H9 (cell line): ENCODE measurements at places on chromosomes 7 and 10. TPM values are rescaled to one million over a fixed set of nuclear protein-coding genes. Genes with fewer than 3 reads are reported as not detected.

- DNase-seq = no peak
- no peak overlapping the region for H3K27ac ChIP-seq
- H3K27me3 ChIP-seq = no peaks in the 10 kb centered on the region
- H3K36me3 ChIP-seq = no peaks in the 10 kb centered on the region
These were observed 9.3 kb downstream of the OSBPL3 start for GRCh38 chr7:24970676-24971075.

The C10orf53 gene
- not detected in 2 replicates for total RNA-seq

- DNase-seq = no peak
- H3K4me3 ChIP-seq = no peak overlapping the region
- H3K36me3 ChIP-seq = no peaks in the 10 kb centered on the region
- no peaks in the 10 kb centered on the region for H3K4me1 ChIP-seq
- H3K27ac ChIP-seq = no peak overlapping the region
- H3K27me3 ChIP-seq = no peaks in the 10 kb centered on the region
These were observed 218.1 kb downstream of the C7orf25 start for GRCh38 chr7:42693722-42694121.

GRCh38 chr7:18243731-18244130 lies 216.1 kb upstream of the PRPS1L1 start:
- no peaks in the 10 kb centered on the region for H3K27me3 ChIP-seq
- H3K27ac ChIP-seq = no peak overlapping the region
- H3K36me3 ChIP-seq = no peaks in the 10 kb centered on the region
- H3K4me3 ChIP-seq = no peak overlapping the region
- no peak for DNase-seq
- no peaks in the 10 kb centered on the region for H3K4me1 ChIP-seq

The OR2A12 gene
- not detected in 2 replicates for total RNA-seq

The OR9A4 gene
- not detected in 2 replicates for total RNA-seq

DNA sequence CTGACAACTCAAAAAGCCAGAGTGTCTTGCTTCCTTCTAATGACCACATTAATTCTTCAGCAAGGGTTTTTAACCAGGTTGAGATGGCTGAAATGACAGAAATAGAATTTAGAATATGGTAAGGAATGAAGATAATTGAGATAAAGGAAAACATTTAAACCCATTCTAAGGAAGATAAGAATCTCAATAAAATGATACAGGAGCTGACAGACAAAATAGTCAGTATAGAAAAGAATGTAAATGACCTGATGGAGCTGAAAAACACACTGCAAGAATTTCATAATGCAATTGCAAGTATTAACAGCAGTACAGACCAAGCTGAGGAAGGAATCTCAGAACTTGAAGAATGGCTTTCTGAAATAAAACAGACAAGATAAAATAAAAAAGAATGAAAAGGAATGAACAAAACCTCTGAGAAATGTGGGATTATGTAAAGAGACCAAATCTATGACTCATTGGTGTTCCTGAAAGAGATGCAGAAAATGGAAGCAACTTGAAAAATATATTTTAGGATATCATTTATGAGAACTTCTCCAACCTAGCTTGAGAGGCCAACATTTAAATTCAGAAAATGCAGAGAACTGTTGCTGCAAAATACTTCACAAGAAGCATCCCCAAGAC lies 87.1 kb downstream of the SAMD9 start:
- no peak overlapping the region for H3K4me3 ChIP-seq
- no peak overlapping the region for H3K27ac ChIP-seq
- no peaks in the 10 kb centered on the region for H3K4me1 ChIP-seq
- H3K27me3 ChIP-seq = no peaks in the 10 kb centered on the region
- no peak for DNase-seq

- H3K27me3 ChIP-seq = no peaks in the 10 kb centered on the region
- H3K4me1 ChIP-seq = no peaks in the 10 kb centered on the region
- H3K36me3 ChIP-seq = peaks cover 29% of the 10 kb centered on the region
- no peak overlapping the region for H3K27ac ChIP-seq
- no peak overlapping the region for H3K4me3 ChIP-seq
- no peak for DNase-seq
These were observed 641.0 kb downstream of the LRMDA start for GRCh38 chr10:76072384-76072783.
